ENCODE measurements at places on chromosomes 1 and 21.

- DNase-seq: no peak
Measured at GRCh38 chr1:156268336-156268735, 14.3 kb downstream of the SMG5 start.

- DNase-seq: no peak
Measured at GRCh38 chr1:220684890-220685289, 5.3 kb upstream of the C1orf115 start.

- DNase-seq: no peak
Measured at GRCh38 chr1:218735436-218736032, 390.4 kb downstream of the TGFB2 start.

- no peak for DNase-seq
Measured at GRCh38 chr1:155207806-155208540, at the start of gene THBS3. Gene THBS3 (minus strand): TSS chr1:155207897. CDS start chr1:155207876, 21 bp downstream.

Measured in activated CD8-positive, alpha-beta memory T cell treated with anti-CD3 and anti-CD28 coated beads for 4 hours (primary cell).